ENCODE measurements at places on chromosomes 12 and 14.

DNA sequence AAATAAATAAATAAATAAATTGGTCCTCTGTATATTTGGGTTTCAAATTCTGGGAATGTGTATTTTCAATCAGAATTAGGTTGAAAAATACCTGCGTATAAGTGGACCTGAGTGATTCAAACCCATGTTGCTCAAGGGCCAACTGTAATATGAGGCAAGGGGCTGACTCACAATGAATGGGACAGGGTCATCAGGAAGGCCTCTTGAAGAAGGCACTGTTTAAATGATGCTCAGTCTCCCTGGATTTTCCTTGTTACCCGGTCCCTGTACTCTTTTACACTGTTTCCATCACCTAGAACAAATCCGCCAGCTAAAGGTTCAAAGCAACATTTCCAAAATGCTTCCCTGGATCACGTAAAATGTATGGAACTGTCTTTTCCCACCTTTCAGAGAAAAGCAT lies 3.8 kb downstream of the PSMB5 start:
- no peak for DNase-seq

- no peak for DNase-seq
Measured at GRCh38 chr12:23361971-23362370, 587.5 kb downstream of the SOX5 start.

GRCh38 chr12:74043343-74043742 lies 494.3 kb upstream of the ATXN7L3B start:
- DNase-seq, result no peak

DNA sequence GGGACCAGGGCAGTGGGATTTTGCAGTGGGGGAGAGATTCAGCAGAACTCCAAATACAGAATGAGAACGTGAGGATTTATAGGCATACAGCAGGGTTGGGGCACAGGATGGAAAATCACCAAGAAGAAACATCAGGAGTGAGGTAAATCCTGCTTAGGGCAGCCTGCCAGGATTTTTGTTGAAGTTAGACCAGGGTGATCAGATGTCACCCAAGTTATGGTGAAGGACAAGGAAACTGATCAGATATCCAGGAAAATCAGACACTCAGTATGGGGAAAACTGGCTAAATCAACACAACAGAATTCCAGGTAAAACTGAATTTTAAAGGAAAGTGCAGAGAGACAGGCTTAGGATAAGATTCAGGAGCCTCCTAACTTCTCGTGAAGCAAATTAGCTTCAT lies 682.4 kb downstream of the TMEM121 start:
- no peak for DNase-seq

- no peak for DNase-seq
Measured at GRCh38 chr12:45973526-45973925, 16.8 kb downstream of the SCAF11 start.

DNA sequence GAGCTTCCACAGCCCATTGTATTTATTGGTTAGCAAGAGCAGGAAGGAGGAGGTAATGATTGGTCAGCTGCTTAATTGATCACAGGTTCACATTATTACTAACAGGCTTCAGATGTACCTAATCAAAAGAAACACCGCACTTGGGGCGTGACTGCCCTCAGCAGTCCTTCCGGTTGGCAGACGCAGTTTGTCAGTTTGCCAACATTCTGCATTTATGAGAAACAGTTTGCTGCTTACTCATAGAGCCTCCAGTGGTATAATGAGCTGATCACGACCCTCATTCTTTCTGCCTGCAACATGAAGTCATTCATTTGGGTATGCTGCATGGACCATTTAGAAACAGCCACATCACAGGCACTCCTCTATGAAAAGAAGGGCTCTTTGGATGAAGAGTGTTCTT lies 42.5 kb upstream of the PPM1H start:
- no peak for DNase-seq

GRCh38 chr14:22630486-22630885 lies 13.7 kb downstream of the OR6J1 start:
- DNase-seq, result no peak

- no peak for DNase-seq
Measured at GRCh38 chr14:24542346-24542936, 33.6 kb downstream of the CTSG start.

DNA sequence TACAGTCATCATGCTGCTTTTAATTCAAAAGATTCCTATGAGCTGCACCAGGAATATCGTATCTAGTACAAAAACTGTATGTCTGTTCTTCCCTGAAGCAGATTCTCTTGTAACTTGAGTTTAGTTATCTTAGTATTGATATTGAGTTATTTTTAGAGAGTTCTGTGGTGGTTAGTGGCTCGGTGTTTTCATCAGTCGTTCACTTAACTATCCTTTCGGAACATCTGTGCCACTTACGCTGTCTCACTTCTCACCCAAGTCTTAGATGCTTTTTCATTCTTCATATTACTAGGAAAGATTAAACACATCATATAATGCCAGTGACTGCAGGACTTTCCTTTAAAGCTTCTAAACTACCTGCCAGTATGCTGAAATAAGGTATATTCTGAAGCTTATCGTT lies 251.0 kb downstream of the FBXL14 start:
- no peak for DNase-seq

GRCh38 chr14:23103581-23103980 lies 1.2 kb downstream of the CIROP start:
- no peak for DNase-seq

DNA sequence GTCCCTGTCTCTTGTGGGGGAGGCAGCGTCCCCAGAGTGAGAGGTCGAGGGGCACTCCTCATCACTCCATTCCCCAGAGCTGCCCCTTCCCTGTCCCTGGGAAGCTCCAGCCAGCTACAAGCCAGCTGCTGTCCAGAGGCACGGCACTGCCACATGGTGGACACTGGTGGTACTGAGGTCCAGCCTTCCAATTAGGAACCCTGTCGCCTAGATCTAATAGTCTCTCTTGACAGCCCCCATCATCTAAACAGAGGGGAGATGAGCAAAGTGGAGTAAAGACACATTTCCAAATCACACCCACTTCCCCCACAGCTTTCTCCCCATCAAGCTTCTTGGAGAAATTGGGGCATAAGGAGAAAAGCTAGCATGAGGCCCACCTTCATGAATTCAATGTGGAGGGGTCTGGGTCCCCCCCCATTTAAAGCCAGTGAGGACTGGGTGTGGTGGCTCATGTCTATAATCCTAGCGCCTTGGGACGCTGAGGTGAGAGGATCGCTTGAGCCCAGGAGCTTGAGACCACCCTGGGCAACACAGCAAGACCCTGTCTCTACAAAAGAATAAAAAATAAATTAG lies 2.1 kb upstream of the INHBE start:
- DNase-seq, result no peak

DNA sequence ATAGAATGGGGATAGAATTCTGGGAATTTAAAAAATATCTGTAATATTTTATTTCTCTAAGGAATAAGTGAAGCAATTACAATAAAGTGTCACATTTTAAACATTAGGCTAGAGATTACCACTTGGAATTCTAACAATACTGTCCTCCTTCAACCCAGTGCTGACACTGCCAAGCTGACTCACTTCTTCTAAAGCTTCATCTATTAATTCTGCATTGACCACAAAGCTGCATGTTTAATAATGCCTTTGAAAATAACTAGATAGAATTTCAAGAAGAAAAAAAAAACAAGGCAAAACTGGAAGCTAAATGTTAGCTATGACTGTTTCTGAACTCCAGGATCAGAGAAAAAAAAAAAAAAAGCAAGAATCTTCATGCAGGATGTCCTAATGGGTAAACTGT lies 970.7 kb upstream of the FBXO33 start:
- no peak for DNase-seq

DNA sequence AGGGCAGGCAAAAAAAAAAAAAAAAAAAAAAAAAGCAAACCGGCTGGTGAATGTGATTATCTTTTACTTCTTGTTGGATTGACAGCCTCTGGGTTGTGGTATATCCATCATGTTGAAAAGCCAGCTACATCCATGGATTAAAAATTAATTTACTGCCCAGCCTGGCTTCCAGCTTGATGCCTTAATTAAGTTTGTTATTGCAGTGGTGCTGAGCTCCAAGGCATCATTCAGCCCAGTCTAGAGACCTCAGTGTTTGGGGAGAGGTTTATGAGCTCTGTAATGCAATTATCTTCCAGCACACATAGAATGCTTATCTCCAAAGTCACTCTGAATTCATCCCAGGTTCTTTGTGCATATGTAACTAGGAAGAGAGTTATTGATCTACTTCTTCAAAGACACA lies 114.8 kb downstream of the RIMBP2 start:
- DNase-seq, result no peak

DNA sequence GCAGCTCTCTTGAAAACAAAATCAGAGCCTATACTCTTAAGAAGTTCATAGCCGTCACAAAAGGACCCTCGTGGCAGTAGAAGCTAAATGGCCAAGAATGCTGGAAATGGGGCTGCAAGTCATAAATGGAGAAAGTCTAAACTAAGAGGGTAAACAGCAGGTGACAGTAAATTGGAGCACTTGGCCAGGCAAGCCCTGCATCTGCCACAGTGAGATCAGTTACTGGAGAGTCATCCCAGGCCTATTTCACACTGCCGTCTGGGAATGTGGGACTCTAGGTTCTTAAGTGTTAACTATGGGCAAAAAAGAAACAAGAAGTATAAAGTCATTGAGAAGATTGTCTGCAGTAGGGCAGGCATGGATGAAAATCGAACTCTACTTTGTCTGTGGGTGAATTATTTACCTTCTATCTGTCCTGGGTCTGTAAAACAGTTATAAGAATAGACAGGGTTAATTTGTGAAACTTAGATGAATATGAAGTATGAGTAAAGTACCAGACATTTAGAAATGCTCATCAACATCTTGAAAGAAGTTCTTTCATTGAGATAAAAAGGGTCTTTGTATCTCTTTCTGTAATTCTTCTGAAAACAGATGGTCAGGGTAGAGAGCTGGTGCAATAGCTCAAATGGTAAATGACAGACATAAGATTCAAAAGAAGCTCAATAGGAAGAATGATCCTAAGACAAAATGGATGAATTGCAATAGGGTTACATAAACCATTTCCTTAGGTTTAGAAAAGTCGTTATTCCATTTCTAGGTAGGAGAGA lies 792.5 kb downstream of the DIO2 start:
- no peak for DNase-seq

DNA sequence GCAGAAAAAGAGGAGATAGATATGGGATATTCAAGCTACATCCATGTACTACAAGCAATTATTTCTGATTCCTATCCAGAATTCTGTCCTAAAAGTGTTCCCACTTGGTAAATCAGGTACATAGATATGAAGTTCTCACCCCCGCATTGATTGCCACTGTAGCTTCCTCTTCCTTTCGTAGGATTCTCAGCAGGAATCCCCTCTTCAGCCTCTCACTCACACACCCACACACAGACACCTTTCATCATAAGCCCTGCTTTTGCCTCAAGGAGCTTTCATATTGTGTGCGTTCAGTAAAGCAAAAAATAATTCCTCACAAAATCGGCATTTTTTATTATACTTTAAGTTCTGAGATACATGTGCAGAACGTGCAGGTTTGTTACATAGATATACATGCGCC lies 69.8 kb downstream of the ANO4 start:
- DNase-seq, result no peak

DNA sequence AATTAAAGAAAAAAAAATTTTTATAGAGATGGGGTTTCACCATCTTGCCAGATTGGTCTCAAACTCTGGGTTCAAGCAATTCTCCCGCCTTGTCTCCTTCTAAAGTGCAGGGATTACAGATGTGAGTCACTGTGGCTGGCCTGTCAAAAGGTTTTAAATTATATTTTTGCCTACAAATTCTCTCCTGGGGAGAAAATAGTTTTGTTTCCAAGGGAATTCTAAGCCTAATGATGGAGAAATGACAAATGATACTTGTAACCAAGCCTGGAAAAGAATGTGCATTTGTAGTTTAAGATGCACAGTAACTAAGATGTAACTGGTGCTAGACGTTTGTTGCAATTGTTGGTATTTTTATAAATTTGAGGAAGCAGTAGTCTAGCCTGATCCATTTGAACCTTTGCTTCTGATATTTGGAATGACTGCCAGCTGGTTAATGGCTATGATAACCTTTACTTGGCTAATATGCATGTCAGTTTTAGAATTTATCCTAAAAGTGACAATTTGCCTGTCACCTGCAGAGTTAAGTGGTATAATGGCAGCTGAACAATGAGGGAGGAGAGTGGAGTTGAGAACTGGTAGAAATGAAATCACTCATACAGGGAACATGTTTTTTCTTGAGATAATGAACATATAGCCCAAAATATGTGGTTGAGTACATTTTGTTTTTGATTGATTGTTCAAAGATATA lies 148.0 kb downstream of the FUT8 start:
- DNase-seq, result no peak

Measured in activated gamma-delta T cell treated with anti-CD3 and anti-CD28 coated beads, Interleukin-2, amount 50 U/mL, for 16 hours (primary cell).